Stimulated activated CD4-positive, alpha-beta T cell treated with anti-CD3 and anti-CD28 coated beads, Interleukin-2, amount 100 ng/mL, for 48 hours (primary cell): ENCODE measurements at places on chromosomes 12 and 14.
A peak's percentile ranks its signal among the peaks of the same experiment; 100 is the strongest.

GRCh38 chr12:18270958-18271460 is 9.7 kb downstream of the PIK3C2G start:
- no peak for DNase-seq

GRCh38 chr12:75635606-75636444 is 124.4 kb upstream of the KRR1 start:
- DNase-seq, result no peak

DNA sequence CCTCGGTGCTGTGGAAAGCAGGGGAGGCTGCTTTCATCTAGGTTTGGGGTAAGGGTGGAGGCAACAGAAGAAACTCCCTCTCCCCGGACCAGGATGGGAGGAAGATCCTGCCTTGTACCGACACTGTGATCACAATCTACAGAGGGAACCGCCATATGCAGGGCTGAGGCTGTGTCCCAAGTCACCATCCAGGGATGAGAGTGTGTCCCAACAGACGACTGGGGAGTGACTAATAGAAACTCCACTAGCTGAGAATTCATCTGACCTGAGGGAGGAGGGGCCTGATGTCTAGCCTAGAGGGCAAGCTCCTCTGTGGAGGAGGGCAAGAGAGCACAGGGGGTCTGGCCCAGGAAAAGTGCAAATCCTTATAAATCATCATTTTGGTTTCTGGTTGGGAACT is 172.4 kb downstream of the CALM1 start:
- no peak for DNase-seq

DNA sequence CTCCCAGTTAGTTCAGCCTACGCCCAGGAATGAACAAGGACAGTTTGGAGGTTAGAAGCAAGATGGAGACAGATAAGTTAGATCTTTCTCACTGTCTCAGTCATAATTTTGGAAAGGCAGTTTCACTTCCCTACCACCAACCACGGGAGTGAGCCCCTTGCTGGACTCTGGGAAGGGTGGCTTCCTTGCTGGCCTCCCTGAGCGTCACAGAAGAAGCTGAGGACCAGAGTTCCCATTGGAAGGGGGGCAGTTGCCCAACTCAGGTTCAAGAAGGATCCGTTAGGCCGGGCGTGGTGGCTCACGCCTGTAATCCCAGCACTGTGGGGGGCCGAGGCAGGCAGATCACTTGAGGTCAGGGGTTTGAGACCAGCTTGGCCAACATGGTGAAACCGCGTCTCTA is 106.2 kb upstream of the MAX start:
- no peak for DNase-seq

DNA sequence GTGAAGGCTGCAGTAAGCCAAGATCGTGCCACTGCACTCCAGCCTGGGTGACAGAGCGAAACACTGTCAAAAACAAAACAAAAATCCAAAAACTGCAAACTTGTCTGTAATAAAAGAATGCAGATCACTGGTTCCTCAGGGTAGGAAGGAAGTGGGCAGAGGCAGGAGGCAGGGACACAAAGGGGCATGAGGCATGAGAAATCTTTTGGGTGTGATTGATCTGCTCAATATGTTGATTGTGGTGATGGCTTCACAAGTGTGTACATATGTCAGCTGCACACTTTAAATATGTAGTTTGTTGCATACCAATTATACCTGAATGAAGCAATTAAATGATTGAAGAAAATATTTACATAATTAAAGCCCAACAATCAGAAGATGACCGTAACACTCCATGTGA is 117.6 kb downstream of the CMAS start:
- no peak for DNase-seq

GRCh38 chr14:24422261-24422660 is 7.2 kb downstream of the CBLN3 start:
- no peak for DNase-seq

GRCh38 chr12:69354556-69355187 is 4.9 kb upstream of the YEATS4 start:
- no peak for DNase-seq

DNA sequence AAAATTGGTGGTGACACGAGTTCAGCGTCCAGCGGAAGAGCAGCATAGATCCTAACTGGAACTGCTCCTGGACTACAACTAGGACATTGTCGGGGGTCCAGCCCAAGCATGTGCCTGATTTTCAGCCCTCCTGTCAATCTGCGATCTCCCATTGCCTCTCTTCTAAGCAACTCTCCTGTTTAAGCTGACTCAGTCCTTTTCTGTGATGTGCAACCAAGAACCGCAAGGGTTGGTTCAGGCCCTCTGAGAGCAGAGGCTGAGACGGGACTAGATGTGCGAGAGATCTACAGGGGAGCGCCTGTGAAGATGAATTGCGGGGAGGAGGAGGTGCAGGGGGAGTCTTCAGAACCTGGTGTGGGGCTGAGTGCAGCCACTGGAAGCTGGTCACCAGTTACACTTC is 3.7 kb upstream of the PAPLN start:
- DNase-seq, result no peak

GRCh38 chr14:90499908-90500664 is 103.3 kb downstream of the CALM1 start:
- no peak for DNase-seq

DNA sequence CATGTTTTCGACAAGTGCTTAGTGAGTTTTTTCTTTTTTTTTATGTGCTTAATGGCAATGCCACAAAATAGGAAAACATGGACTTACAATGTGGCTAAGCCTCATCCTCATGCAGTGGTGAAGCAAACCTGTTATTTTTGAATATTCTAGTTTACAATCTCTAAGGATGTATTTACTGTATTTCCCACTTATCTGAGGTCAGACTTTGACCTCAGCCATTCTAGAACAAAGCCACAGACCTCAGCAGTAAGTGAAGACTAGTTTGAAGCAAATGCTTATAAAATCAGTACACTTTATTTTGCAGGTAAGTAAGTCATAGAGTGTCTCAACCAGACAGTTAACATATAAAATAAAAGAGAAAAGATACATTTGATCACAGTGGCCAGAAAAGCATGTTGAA is 130.1 kb downstream of the CCDC91 start:
- no peak for DNase-seq

- DNase-seq, result no peak
Measured at GRCh38 chr12:130591736-130592135, 124.4 kb downstream of the RIMBP2 start.

DNA sequence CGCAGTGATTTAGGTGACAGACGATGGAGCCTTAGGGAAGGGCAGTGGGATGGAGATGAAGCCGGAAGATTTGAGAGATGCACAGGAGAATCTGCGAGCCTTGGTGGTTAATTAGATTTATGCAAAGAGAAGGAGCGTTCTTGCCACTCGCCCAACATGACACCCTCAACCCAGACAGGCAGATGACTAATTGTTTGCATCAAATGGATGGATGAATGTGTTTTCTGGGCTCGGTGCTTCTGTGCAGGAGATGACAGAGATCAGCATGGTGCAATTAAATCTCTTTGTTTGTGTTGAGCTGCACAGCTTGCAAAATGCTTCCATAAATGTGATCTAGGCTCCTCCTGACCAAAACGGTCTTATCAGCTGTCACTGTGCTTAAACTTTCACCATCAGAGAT is 202.3 kb upstream of the PRMT8 start:
- DNase-seq, result no peak

DNA sequence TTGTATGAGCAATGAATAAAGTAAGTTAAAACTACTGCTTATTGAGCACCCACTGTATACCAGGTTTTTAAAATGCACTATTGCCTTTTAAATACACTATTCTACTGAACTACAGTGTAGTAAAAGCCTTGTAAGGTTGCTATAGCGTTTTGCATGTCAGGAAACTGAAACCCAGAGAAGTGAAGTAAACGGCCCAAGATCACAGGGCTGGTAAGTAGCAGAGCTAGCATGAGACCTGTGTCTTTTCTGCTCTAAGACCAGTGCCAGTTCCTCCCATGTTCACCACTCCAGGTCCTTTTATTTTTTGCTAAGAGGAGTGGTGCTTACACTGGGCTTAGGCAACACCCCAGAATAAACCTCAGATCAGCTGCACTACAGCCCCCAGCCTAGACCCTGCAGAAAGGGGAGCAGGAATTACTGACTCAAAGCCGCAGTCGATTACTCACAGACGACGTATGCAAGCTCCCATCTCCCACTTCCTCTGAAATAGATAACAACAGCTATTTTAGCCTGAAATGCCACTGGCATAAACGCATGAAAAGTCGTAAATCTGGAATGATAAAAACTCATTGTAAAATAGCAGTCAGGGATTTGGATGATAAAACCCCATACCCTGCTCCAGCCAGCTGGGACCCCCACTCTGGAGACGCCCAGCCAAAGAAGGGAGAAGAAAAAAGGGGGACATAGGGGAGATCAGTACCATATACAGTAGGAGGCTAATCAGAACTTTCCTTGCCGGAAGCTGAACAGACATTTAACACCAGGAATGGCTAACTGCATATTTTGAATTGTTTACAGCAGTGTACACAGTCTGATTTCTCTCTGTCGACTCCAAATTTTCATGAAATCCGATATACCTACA is 108.3 kb downstream of the NUAK1 start:
- DNase-seq, result no peak

DNA sequence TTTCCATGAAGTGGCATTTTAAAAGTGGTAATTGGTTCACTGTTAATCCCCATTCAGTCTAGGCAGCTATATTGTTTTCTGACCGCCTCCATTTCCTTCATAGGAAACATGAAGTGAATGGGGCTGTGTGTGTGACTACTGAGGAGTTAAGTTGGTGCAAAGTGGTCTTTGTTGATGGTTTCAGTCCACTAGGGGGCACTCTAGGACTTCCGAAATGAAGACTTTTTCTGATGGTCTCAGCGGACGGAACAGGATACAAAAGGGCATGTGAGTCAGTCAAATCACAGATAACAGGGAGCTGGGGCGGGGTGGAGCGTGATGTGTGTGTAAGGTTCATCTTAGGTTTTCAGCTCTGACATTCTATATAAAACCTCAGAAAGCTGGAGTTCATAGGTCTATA is 240.1 kb upstream of the OR4E1 start:
- DNase-seq, result peak; percentile 67

GRCh38 chr14:55689981-55690871 is 110.2 kb downstream of the KTN1 start:
- DNase-seq, result no peak
